Activated CD4-positive, alpha-beta T cell treated with anti-CD3 and anti-CD28 coated beads, Interleukin-10, Interleukin-2, amounts not matched to agents 100 ng/mL and 50 ng/mL, durations not matched to agents 16 hours and 8 hours (primary cell): ENCODE measurements at places on chromosomes 6 and 20.

DNA sequence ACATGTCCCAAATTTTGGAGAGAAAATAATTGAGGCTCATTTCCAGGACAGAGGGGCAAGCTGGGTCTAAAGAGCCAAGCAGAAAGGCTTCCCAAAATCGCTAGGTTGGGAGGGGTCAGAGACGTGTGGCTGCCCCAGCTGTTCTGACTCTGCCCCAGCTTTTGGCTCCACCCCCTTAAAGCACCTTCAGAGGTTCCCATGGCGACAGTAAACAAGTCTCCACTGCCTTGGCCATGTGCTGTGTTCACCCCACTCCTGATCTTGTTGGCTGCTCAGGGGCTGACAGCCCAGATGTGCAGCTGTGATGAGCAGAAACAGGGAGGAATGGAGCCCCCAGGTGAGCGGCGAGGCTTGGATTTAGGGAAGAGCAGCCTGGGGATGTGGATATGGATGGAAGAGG is 72.8 kb upstream of the SPTLC3 start:
- DNase-seq, result no peak

- no peak for DNase-seq
Observed at GRCh38 chr20:11302436-11302835, 615.3 kb upstream of the BTBD3 start.

DNA sequence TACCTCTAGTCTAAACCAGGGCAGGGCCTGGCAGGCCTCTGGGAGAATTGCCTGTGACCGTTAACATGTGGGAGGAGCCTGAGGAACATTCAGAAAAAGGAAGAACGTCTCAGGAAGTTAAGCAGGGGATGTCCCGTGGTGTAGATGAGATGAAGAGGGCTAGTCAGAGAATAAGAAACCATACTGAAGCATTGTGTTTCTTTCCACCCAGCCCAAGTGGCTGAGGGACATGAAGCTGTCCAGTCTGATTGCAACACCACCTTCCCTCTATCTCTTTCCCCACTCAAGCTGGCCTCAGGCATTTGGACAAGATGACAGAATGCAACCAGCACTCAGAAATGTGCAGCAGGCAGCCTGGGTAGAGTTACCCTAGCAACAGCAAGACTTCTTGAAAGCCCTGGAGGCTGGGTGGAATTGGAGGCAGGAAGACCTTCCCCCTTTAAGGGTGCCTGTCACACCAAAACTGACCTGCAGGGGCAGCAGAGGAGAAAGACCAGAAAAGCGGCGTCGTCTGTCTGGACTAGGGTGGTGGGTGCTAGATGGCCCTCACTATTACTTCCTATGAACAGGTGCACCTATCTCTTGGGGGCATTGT is 186.1 kb downstream of the UNC5CL start:
- peak; percentile 25 for DNase-seq

GRCh38 chr6:31686483-31686882 is 5.6 kb upstream of the LY6G5C start:
- no peak for DNase-seq

DNA sequence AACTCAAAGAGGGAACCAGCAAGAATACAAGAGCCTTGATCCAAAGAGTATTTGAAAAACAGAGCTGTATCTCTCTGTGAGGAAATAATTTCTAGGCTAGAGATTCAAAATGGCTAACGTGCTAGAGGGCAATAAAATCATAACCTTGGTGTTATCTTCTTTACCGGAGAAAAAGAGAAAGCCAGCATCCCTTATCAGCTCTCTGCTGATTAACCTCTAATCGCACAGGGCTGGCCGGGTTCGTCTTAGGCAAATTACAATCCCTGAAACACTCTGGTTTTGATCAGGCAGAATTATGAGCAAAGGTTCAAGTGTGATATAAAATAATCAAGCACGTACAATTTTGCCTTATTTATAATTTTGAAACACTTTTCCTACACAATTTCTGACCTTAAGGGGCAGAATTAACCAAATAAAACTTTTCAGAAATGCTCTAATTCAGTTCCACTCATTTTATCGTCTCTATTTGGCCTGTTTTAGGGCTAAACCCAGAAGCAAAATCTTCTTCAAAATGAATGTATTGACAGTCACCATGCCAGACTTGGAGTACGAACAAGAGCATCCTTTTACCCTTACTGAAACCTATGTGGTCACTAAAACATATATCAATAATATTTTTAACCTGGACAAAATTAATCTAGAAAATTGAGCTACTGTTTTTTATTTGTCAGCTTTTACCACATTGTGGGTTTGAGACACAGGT is 13.7 kb downstream of the PSMB9 start:
- DNase-seq, result no peak

DNA sequence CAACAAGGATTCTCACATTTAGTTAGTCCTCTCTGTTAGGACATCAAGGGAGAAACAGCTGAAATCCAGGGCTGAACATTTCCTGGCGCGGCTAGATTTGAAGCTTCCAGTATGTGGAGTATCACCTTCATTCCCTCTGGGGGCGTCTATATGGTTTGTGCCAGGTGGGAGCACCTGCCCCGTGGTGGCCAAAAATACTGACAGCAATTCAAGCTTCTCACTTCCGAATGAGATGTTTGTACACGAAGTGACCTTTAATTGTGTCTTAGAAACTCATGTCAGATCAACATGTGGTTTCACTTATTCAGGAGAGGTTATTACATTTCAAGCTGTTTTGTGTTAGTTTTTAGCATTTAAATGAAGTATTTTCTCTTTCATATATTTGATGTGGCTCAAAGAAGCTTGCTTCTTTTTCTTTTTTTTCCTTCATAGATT is 67.3 kb upstream of the ZNF217 start:
- DNase-seq, result peak; percentile 26

DNA sequence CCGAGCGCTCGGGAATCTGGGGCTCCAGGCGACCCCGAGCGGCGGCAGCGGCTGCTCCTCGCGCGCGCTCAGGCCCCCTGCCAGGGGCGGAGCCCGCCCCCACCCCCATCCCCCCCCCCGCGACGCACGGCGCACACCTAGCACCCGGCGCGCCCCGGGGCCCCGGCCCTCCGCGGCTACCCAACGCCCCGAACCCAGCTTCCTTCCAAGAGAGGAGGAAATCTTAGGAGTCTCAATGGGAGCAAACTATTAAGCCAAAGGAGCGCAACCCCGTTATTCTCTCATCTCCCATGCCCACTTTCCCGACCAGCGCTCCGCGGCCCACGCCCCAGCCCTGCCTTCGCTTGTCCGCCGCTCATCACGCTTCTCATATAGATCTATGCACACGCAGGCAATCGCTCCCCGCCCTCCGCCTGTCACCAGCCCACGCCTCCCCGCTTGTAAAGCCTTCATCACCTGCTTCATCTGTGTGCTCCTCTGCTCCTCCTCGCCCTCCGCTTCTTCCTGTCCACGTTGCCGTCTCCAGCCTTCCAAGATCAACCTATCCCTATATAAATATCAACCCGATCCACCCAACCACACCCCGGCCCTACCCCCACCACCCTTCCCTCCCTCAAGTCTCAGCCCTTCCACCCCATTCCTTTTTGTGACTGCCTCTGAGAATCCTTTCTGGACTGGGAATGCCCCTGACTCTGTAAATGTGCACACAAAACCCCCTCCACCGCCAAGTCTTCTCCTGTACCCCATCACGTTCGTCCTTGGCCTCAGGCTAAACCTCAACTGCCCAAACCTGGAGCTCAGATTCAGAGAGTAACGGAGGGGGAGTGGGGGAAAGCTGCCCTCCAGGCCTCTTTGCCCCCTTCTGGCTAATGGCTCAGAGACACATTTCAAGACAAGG is at the start of gene DLK2:
Gene DLK2 (minus strand): TSS at position 18 of the 898 bp plus-strand sequence. CDS start 723 bp downstream, outside the sequence.
- peak; percentile 48 for DNase-seq

GRCh38 chr6:20208687-20209378 is 3.4 kb downstream of the MBOAT1 start:
- DNase-seq, result peak; percentile 54

GRCh38 chr6:157982102-157982562 is 469 bp downstream of the SYNJ2 start:
- DNase-seq, result peak; percentile 44

DNA sequence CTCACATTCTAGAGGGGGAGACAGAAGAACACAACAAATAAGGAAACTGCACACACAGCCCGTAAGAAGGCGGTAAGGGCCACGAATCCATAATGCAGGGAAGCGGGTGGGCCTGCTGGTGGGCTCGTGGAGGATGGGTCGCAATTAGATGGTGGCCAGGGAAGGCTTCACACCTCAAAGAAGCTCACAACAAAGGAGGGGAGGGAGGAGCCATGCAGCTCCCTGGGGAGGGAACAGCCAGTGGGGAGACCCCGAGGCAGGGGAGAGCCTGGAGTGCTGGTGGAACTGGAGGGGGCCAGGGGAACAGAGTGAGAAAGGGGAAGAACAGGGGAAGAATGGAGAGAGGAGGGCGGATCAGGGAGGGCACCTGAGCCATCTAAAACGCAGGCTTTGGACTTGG is 13.4 kb downstream of the SRC start:
- no peak for DNase-seq

- DNase-seq, result no peak
Observed at GRCh38 chr20:312067-312466, 13.3 kb upstream of the SOX12 start.

GRCh38 chr6:170160031-170160627 is 130.7 kb downstream of the DLL1 start:
- peak; percentile 33 for DNase-seq

DNA sequence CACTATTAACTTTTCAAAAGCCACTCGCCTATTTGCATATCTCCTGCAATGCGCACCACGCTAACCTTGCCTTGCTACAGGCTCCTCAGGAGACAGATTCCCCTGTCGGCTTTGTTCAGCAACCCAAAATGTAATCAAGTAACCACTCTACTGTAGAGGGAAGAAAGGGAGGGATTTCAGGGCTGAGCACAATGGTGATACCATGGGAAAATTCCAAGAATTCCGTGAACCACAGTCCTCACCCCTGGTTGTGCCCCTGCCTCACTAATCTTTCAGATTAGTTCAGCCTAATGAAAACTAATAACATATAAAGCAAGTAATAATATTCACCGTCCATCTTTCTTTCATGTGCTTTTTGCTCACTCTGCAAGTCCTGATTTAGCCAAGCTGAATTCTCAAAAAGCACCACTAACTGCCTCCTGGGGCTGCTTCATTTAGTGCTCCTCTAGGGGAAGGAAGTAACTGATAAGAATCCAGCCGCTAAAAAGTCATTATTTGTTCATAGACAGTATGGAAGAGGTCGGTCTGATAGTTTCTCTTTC is 6.6 kb downstream of the CITED2 start:
- no peak for DNase-seq

- no peak for DNase-seq
Observed at GRCh38 chr20:62149532-62150309, 6.2 kb downstream of the SS18L1 start.

GRCh38 chr6:19752746-19753145 is 84.4 kb upstream of the ID4 start:
- DNase-seq, result no peak

GRCh38 chr6:16623029-16623653 is 138.1 kb downstream of the ATXN1 start:
- no peak for DNase-seq
